ENCODE measurements at places on chromosomes 2 and 18.

- DNase-seq, result no peak
These were observed 113.7 kb upstream of the COPS8 start for GRCh38 chr2:236971919-236972381.

GRCh38 chr2:160301420-160301819 is 101.3 kb upstream of the ITGB6 start:
- DNase-seq, result peak; percentile 42

- no peak for DNase-seq
These were observed 171.4 kb downstream of the FSHR start for GRCh38 chr2:48982887-48983435.

DNA sequence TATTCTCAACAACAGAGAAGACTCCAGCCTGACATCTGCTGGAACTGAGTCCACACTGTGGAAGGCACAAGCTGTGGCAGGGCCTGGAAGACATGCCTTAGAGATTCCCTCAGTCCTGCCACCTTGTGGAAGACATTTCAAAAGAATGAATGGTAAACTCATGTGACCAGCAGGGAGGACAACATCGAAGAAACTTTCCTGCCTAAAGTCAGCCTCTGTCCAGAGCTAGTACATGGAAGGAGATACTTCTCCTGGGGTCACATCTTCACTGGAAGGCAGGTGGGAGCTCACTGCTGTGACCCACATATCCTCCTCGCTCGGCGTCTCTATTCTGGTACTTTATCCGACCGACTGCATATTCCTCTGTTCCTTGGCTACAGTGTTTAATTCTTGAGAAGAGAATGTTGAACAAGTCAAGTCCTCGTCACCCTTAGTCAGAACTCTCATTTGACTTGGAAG is 59.5 kb downstream of the PUM2 start:
- DNase-seq, result no peak

DNA sequence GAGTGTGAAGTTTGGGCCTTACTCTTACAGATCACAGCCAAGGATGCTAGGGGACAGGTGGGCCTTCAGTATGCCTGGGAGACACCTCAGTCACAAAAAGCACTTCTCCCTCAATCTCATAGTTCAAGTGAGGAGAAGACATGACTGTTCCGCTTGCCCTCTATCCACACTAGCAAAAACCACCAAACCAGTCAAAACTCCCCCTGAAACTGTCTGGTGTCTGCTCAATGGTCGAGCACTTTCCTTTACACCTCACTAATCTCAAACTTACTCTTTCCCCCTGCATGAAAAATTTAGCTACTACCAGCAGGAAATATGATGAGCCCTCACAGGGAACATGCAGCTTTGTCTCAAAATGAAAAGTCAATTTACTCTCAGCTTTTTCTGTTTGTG is 232.2 kb downstream of the TRIB2 start:
- peak; percentile 29 for DNase-seq

DNA sequence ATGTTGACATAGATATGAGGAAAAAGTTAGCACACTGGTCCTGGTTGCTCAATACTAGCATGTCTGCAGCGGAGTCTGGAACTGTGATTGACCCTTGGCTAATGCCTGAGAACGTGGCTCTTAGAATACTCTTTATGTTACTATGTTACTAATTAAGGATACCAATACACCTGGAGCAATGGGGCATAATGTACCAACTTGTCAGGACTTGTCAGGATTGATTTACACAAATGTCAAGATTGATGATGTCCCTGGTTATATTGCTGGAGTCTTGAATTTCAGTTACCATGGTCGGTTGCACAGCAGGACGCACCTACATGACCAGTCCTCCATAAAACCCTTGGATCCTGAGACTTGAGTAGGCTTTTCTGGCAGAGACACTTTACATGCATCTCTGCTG is 810.9 kb downstream of the CPS1 start:
- DNase-seq, result no peak

- DNase-seq, result no peak
These were observed 191.6 kb downstream of the DCDC2C start for GRCh38 chr2:3895021-3895420.

- DNase-seq, result no peak
These were observed 77.3 kb downstream of the LONRF2 start for GRCh38 chr2:100244881-100245605.

DNA sequence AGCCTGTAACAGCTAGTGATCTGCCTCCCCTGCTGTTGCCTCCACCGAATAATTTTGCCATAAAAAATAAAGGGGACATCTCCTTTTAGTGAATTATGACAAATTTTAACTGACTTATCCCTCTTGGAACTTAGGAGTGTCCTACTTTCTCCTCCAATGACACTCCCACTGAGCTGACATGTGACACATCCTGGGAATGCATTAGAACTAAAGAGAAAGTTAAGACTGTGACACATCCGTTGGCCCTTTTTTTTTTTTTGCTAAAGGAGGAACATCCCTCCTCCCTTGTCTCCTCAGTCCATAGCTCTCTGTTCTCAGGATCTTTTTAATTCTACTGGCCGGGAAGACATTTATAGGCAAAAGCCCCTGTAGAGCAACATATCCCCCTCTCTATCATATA is 268.2 kb downstream of the NRXN1 start:
- no peak for DNase-seq

- no peak for DNase-seq
These were observed 284.7 kb upstream of the ZC3H15 start for GRCh38 chr2:186201371-186201770.

DNA sequence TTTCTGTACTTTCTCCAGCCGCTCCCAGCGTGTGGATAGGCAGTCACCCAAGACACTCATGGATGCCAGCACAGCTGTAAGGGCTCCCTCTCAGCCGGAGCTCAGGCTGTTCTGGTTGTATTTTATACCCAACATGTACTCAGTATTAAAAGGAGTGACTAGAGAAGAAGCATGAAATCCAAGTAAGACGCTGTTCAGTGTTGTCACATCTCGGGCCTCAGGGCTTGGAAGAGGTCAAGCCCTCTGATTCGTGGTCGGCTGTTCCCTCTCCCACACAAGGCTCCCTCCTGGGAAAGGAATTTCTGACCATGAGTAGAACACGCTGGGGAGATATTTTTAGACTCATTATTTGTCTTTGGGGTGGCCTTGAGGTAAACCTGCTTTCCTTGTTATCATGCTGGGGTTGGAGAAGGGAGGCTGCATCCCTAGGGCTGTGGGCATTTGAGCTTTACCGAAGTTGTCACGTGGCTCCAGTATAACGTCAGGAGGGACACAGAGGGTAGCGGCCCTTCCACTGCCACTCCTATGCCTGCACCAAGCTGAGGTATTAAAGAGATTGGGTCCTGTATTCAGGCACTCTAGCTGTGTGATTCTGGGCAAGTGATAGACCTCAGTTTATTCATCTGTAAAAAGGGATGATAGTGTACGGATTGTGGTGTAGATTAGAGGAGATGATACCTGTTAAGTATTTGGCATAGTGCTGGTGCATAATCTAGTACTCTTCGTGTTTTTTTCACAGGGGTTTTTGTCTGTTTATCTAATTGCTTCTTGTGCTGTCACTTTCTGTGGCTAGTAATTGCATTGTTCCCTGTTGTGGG is 34.1 kb downstream of the HK2 start:
- no peak for DNase-seq

GRCh38 chr2:146944601-146945000 is 900.2 kb upstream of the ACVR2A start:
- no peak for DNase-seq

GRCh38 chr2:27133195-27133875 is 1.1 kb downstream of the PREB start:
- peak; percentile 49 for DNase-seq

All from stimulated activated CD8-positive, alpha-beta memory T cell treated with anti-CD3 and anti-CD28 coated beads, Interleukin-4, amount 100 ng/mL, for 48 hours (primary cell).